ENCODE measurements at places on chromosomes 6 and 20.
A peak's percentile ranks its signal among the peaks of the same experiment; 100 is the strongest.

DNA sequence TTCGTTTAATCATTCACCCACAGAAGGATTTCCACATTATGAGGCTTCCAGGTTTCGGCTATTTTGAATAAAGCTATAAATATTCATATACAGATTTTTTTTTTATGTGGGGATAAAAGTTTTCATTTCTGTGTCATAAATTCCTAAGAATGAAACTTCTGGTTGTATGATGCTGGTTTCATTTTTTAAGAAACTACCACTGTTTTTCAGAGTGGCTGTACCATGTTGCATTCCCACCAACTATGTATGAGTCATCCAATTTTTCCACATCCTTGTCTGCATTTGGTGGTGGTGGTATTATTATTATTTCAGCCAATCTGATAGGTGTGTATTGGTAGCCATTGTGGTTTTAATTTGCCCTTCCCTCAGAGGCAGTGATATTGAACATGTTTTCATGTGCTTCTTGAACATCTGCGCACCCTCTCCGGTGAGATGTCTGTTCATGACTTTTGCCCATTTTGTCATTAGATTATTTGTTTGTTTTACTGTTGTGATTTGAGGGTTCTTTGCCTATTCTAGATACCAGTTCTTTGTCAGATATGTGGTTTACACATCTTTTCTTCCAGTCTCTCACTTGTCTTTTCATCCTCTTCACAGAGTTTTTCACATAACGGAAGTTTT, 75.5 kb downstream of the DOK5 start:
- DNase-seq, result no peak

DNA sequence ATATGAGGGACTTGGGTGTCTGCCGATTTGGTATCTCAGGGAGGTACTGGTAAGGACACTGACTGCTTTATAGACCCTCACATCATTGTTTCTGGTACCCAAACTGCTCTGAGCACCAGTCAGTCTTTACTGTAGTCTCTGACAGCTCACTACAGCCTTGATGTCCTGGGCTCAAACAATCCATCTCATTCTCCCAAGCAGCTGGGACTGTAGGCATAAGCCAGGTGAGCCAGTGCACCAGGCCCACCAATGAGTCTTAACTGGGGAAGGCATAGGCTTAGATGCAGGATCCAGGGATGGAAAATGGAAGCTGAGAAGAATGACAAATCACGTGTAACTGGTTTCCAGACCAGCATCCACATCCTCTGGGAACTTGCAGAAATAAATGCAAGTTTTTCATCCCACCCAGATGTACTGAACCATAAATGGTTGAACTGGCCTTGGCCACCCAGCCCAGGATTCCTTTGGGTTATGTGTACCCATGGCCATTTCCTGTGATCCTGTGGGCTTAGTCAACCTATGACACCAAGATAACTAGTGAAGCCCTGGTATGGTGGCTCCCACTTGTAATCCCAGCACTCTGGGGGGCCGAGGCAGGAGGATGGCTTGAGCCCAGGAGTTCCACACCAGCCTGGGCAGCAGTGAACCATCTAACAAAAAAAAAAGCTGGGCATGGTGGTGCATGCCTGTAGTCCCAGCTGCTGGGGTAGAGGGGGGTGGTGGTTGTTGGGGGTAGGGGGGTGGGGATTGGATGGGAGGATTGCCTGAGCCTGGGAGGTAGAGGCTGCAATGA, 5.8 kb downstream of the TUBB start:
- no peak for DNase-seq

GRCh38 chr6:53989504-53989903, 121.7 kb upstream of the MLIP start:
- no peak for DNase-seq

GRCh38 chr20:61457725-61458124, 205.7 kb downstream of the CDH4 start:
- DNase-seq, result no peak

DNA sequence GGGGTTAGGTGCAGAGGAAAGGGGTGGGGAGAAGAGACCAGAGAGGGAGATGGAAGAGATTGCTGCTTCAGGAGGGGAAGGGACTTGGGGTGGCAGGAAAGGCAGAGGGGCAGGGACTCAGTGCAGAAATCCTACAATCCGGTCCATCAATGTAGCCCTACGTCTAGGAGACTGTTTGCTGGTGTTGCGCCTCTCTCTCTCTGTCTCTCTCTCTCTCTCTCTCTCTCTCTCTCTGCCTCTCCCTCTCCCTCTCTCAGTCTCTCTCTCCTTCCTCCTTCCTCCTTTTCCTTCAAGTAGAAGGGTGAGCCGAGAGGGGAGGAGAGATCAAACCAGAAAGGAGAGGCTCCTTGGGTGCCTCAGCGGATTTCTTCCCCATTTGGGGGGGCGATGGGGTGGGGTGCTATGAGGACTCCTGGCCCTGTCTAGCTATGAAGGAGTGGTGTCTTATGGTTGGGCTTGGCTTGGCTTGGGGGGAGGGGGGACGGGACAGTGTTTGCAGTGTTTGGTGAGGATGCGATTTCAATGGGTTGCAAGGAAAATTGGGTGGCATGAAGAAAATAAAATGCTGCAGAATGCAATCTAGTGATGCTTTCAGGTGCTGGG, 181.2 kb downstream of the TBXT start:
- no peak for DNase-seq

DNA sequence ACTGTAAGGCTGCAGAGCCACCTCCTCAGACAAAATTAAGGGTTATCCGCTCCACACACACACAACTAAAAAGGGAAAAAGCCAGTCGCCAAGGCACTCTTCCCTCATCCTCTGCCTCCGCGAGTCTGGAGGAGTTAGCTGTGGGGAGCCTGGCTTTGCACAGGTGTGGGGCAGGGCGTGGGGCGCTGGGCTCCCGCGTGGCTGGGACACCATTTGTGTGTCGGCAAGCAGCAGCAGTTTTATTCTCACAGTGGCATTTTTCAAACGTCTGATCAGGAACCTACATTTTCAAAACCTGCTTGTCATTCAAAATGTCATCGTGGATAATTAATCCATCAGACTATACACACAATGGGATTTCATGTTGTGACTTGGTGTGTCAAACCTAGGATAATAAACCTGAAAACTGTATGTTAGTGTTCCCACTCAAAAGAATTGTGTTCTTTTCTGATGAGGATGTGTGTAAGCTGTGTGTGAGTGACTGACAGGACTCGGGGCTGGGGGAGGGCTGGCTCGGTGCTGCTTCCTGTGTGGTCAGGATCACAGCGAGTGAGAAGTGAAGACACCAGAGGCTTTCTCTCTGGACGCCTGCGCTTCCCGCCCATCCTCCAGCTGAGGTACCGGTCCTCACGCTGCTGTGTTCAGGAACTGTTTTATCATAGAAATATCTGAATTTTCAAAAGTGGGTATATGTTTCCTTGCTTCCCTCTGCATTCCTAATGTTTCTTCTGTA, 83.1 kb downstream of the IRF4 start:
- DNase-seq, result peak; percentile 72

- DNase-seq, result no peak
Measured at GRCh38 chr6:39493777-39494176, 171.3 kb upstream of the KCNK16 start.

DNA sequence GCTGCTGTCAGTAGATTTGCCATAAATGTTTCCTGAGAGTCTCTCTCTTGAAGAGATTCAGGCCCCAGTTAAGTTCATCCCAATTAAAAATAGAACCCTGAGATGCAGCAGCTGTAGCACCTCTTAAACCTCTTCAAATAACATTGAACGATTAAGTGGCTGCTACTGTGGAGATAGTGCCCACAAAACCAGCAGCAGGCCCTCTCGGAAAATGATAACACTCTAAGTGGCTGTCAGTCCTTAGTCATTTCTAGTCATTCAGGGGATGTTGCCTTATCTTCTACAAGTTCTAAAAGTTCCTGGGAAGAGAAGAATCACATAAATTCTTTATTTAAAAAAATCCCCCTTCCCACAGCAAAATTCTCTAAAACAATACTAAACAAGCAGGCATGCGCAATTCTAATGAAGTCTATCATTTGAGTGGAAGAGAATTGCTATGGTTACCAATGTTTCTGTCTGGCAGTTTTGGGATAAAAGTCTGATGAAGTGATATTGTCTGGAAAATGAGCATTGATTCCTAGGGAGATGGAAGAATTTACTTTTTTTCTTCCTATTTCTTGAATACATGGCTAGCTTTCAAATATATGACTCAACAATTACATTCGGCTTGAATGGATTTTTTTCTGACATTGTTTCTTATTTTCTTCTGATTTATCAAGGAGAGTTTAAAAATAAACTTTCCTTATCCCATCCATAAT, 131.9 kb downstream of the TRMT11 start:
- DNase-seq, result no peak

- DNase-seq, result no peak
Measured at GRCh38 chr20:24004471-24004870, 15.9 kb upstream of the GGTLC1 start.

GRCh38 chr20:36988494-36988966, 37.0 kb upstream of the SAMHD1 start:
- no peak for DNase-seq

DNA sequence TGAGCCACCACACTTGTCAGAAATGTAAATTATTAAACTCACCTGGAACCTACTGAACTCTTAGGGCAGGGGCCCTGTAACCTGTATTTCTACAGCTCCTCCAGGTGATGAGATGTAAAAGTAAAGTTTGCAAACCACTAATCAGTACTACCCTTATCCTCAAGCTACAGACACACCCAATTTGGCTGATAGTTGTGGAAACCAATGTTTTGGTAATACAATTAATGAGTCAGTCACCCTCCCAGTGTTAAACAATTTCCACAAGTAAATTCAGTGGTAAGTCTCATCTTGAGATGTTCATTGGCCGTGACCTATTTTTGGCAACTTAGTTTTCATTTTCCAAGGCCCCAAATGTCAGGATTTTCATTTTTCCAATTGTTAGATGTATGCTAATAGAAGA, 29.6 kb downstream of the GCNT2 start:
- no peak for DNase-seq

GRCh38 chr6:33694401-33694931, 17.0 kb downstream of the UQCC2 start:
- peak; percentile 67 for DNase-seq

DNA sequence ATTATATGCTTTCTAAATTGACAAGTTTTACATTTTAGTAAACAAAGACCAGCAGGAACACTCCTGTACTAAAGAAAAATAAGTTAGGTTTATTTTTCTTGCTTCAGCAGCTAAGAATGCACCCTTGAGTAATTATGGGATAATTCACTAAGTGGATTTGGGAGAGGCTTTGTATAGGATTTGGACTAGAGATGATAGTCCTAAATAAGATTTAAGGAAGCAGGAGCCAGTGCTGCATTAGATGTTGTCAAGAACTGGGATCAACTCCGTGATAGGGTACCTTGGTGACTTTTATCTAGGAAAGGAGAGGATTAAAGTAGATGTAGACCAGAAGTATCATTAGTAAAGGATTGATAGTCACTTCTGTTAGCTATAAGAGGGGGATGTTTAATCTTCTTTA, 4.1 kb upstream of the C6orf141 start:
- no peak for DNase-seq
